ENCODE measurements at places on chromosomes 6 and 20.

DNA sequence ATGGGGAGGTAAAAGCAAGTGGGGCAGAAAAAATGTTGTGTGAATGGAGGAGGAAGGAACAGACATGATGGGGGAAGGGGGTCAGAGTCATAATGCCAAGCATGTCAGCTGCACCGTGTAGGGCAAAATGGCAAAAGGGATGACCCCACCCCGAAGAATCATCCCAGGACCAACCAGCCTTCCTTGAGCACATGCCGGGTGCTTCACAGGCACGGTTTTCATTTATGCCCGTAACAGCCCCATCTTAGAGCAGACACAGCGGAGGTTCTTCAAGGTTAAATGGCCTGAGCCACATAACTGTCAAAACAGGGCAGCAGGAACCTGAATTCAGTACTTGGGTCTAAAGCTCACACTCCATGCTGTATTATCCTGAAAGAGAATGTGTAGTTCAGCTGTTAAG is 322.2 kb downstream of the ZFAND3 start:
- no peak for DNase-seq

DNA sequence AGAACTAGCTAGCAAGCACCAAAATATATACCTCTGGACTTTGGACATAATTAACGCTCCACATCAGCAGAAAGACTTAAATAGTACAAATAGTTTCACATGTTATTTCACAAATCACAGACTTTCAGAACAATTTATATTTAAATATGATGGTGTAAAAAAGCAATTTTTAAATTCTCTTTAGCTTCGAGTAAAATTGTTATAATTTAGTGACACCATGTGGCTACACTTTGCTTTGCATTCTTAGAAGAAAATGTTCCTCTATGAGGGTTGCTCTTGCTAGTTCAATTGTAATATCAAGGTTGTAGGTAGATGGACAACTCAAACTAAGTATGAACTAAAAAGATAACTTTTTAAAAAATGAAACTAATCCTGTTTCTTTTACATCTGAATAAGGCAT is 69.0 kb downstream of the BTBD9 start:
- DNase-seq = no peak

GRCh38 chr20:25197183-25197869 is 1.8 kb downstream of the ENTPD6 start:
- no peak for DNase-seq

- DNase-seq = no peak
Observed at GRCh38 chr20:43721429-43722152, 5.2 kb downstream of the GTSF1L start.

DNA sequence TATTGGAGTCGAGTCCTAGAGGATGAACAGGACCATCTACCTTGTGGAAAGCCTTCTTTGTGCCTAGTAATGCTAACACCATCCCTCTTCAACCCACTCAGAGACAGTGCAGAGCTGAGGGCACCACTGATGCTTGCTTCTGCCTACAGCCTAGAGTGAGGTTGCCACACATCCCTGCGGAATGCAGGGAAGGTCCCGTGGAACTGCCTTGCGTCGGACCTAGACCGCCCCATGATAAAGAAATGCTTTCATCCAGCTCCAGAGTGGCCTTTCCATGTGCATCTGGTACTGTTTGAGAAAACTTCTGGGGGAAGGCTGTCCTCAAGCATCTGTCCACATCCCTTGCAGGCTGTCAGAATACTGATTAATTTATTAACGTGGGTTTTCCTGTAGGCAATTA is 168.4 kb downstream of the PHACTR1 start:
- no peak for DNase-seq

- DNase-seq = no peak
Observed at GRCh38 chr20:40443753-40444152, 245.3 kb downstream of the MAFB start.

- peak; percentile 22 for DNase-seq
Observed at GRCh38 chr6:170147832-170148708, 142.8 kb downstream of the DLL1 start.

GRCh38 chr6:1607516-1608221 is 2.0 kb upstream of the FOXC1 start:
- DNase-seq = no peak

DNA sequence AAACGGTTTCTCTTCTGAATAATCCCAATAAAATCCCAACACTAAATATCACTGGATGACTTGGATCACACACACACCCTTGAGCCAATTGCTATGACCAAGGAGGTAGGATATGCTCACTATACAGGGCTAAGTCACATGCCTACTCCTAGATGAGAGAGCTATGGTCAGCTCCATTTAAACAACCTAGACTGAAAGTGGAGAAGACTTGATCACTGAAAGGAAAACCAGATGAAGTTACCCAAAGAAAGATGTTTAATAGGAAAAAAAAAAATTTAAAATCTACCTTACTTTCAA is 18.9 kb upstream of the COL19A1 start:
- DNase-seq = no peak

DNA sequence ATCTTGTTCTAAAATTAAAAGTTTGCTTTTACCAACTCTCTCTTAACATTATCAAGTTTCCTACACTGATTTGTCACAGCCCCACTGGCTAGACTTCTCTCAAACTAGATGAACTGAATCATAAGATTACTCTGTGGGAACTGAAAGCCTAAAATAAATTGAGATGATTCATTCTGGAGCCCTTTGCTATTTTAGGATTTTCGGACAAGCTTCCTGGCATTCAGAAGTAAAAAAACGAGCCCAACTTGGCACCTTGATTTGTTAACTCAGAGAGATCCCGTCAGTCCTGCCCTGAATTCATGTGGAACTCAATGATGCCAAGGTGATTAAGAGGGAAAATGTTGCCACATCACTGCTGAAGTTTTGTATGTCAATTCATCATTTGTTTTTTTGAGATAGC is 122.0 kb upstream of the NRSN1 start:
- no peak for DNase-seq

DNA sequence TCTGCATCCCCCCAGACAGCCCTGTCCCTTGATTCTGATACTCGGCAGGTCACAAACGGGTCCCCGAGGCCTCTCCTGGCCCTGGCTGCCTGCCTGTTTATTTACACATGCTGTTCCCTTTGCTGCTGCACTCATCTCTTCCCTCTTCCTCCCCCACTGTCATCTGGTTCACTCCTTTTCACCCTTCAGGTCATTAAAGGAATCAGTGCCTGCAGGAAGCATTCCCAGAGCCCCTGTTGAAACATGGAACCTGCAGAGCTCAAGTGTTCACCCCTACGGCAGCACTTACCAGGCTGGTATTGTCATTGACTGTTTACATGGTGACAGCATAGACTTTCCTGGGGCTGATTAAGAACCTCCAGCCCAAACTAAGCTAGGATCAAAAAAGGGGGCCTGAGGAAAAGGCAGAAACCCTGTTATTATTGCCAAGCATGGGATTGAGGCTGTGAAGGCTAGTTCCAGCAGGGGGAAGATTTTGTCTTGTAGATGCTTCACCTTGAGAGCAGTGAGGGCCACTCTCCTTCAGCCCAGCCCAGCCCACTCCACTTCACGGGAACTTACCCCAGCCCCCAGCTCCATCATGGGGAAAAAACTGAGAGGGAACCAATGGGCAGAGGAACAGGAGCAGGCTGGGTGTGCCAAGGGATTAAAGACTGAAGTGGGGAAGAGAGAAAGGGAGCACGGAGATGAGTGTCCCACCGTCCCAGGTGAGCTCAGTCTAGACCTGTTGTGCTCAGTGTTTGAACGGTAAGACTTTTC is 73.2 kb downstream of the JPH2 start:
- no peak for DNase-seq

DNA sequence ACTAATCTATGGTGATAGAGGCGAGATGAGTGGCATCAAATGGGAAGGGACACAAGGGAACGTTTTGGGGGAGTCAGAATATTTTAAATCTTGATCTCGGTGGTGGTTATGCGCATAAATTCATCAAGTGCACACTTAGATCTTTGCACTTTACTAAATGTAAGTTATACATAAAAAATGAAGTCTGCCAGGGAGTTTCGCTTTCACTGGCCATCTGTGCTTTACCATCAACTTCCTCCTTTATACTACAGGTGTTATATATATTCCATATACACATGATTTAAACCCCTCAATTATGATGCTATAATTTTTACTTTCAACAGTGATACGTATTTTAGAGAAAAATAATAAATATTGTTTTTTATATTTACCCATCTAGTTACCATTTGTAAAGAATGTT is 97.6 kb upstream of the AKIRIN2 start:
- DNase-seq = no peak

DNA sequence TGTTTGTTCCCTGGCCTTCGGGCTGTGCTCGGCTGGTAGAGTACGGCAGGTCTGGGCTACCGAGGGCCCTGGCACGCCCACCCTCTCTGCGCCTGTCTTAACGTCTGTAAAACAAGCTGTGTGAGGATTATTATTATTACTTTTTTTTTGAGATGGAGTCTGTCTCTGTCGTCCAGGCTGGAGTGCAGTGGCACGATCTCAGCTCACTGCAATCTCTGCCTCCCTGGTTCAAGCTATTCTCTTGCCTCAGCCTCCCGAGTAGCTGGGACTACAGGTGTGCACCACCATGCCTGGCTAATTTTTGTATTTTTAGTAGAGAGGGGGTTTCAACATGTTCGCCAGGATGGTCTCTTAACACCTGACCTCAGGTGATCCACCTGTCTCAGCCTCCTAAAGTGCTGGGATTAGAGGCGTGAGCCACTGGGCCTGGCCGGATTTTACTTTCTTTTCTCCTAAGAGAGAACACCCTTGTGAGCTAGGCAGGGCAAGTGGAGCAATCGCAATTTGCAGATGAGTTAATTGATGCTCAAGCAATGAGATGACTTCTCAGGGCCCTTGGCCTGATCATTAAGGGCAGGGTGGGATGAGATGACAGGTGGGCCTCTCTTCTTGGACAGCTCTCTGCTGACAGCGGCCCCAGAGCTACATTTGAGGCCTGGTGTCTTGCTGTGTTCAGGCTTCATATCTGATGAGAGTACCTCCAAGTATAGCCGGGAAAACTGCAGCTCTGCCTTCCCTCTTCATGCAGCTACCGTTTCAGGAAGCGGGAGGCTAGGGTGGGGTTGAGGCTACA is 859 bp upstream of the SMIM29 start:
- no peak for DNase-seq

DNA sequence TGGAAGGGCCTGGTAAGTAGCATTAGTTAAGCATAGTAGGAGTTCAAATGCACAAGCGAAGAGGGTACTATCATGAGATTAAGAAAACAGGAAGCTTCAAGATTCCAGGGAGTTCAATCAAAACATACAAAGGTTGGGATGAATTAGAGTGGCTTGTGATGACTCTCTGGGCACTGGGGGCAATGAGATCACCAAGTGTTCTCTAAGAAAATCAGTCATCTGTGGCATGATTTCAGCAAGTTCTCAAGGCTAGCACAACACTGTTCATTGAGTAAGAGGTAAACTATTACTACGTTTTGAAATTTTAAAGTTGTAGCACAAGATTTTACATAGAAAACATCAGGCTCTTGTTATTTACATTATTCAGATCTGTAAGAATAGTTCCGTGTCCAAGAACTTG is 139.7 kb upstream of the FLRT3 start:
- no peak for DNase-seq

DNA sequence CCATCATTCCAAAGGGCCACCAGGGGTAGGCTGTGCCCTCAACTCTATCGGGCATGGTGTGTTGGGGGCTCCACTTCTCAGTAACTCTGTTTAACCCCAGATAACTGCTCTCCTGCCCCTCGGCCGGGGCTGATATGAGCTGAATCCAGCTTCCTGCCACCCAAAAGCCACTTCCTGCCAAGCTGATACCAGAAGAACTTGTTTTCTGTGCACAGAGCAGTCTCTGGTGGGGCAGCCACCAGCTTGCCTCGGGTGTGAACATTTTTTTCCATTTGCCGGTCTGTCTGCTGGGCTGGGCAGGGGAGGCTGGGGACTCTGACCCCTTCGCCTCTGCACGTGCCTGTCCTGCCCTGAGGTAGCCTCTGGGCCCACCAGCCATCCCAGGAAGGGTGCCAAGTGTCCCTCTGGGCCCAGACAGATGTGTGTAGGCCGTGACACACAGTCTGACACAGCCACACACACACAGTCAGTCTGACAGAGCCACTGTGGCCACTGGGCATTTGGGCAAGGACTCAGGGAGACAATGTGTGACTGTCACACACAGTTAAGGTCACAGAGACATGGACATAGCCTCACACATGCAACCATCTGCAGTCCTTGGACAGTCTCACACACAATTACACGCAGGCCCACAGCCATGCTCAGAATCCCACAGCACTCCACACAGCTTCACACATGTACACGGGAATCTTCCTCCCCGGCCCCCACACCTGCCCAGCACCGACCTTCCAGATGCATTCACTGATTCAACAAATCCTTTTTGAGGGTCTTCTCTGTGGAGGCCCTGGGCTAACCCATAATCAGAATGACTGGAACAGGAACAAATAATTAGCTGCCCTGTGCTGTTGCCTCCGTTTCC is 45.1 kb downstream of the NOL4L start:
- peak; percentile 69 for DNase-seq

GRCh38 chr20:8756410-8756809 is 312.5 kb upstream of the PLCB4 start:
- DNase-seq = no peak

- no peak for DNase-seq
Observed at GRCh38 chr6:15413466-15414234, 167.8 kb downstream of the JARID2 start.

DNA sequence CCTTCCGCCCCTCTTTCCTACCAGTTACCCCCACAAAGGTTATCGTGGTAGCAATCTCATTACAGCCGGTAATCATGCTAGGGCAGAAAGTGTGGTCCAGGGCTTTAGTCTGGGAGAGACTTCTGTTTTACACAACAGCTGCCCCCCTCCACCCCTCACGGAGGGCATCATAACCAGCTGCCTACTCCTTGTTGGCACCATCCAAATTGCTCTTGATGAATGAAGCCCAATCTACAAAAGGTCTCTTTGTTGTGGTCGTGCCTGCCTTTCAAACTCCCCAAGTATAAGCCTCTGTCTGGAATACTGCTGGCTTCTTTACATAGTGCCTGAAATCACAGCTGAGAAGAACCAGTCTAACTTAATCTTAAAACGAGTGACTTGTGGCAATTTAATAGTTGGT is 157.9 kb downstream of the INSM1 start:
- DNase-seq = no peak

DNA sequence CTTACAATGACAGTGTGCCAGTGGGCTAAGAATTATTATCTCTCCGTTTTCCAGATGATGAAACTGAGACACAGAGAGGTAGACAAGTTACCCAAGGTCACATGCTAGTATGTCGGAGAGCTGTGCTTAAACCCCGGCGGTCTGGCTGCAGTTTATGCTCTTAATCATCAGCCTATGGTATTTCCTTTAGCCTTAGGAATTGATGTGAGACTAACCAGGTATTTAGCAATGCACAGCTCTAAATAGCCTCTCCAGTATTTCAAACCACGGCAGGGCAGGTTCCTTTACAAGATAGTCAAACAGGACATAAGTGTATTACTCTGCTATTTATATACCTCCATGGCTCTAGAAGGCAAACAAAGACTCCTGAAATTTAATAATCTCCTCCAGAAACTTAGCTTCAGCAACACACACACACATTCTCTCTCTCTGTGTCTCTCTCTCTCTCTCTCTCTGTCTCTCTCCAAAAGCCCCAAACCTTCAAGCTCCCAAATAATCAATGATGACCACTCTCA is 142.0 kb upstream of the ZNF217 start:
- no peak for DNase-seq
